CD4-positive, alpha-beta T cell treated with Interleukin-10 for 1 hour (primary cell): ENCODE measurements at places on chromosomes 4 and X.

GRCh38 chr4:7787681-7788141 is 151.9 kb downstream of the AFAP1 start:
- DNase-seq, result no peak

DNA sequence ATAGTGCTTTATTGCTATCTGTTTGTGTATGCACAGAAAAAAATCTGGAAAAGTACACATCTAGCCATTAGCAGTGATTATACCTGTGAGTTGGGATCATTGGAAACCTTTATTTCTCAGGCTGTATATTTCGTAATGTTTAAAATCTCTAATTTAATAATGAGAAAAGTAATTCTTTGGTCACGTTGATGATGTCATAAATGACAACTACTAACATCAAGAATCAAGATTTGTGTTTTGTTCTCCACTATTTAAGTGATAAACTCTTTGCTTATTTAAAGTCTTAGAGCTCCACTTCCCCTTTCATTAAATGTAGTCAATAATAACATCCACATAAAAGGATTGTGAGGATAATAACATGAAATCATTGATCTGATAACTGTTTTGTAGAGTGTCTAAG is 126.2 kb downstream of the TMA16 start:
- DNase-seq, result no peak

DNA sequence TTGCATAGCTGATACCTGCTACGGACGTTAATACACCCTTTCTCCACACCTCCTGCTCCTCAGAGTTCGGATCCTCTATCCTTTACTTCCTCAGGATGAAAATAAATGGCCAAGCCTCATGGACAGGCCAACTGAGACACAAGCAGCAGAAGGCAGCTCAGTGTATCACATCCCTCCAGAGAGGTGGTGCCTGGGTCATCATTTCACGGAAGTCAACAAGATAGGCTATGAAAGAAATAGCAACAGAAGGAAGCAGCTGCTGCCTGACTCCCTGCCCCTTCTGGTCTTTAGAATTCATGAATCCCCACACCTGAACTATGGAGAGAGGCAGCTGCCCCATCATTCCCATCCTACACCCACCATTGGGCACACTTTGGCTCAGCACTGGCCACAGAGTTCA is 267.1 kb upstream of the ETNPPL start:
- DNase-seq, result no peak

- DNase-seq, result peak; percentile 58
Measured at GRCh38 chr4:47933840-47934239, 19.5 kb upstream of the NFXL1 start.

GRCh38 chr4:107993969-107994368 is 4.3 kb downstream of the HADH start:
- DNase-seq, result no peak

GRCh38 chr4:13559413-13559812 is 15.1 kb upstream of the NKX3-2 start:
- DNase-seq, result no peak

DNA sequence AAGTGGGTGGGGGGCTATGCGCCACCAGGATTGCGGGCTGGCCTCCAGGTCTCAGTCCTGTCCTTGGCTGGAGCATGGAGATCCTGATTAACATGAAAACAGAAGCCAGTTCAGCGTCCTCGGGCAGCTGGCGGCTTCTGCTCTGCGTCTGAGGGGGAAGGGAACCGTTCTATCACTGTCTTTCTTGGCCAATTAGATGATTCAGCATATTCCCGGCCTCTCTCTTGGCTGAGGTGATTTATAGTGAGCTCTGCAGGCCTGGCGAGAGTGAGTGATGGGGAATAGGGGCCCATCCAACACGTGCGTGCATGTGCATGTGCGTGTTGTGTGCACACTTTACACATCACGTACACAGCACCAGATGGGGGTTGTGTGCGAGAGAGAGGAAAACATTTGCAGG is 145.8 kb upstream of the ATP6AP2 start:
- no peak for DNase-seq

GRCh38 chrX:12441381-12442128 is 303.3 kb downstream of the FRMPD4 start:
- DNase-seq, result no peak

- DNase-seq, result no peak
Measured at GRCh38 chr4:86857341-86858052, 8.3 kb upstream of the SLC10A6 start.

DNA sequence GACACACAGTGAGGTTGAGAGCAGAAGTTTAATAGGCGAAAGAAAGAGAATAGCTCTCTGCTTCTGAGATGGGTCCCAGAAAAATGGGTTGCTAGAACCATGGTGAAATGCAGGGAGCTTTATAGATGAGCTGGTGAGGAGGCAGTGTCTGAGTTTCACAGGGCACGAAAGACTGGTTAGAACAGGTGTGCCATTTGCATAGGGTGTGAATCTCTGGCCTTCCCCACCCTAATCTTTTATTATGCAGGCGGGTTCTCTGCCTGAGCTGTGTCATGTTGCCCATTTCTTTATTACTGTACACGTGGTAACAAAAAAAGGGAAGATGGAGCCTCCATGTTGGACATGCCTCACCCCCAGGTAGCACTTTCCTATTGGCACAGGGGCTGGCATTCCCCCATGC is 39.1 kb downstream of the FUNDC1 start:
- DNase-seq, result no peak

GRCh38 chrX:2398064-2398656 is 102.6 kb downstream of the DHRSX start:
- no peak for DNase-seq

DNA sequence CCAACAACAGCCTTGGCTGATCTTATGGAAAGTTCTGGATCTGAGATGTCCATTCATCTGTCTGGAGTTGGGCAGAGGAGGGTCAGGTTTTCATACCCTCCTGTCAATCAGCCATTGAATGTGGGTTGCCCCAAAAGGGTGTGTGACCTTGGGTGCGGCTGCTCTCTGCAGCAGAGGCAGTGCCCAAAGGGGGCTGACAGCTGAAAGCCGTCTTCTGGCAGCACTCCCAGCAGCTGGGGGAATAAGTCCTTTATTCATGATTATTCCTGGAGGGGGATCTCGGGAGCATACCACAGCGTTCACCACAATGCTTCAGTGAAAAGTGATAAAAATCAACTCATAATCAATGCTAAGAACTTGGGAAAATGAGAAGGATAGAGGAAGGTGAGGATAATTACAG is 54.7 kb downstream of the OTC start:
- no peak for DNase-seq

DNA sequence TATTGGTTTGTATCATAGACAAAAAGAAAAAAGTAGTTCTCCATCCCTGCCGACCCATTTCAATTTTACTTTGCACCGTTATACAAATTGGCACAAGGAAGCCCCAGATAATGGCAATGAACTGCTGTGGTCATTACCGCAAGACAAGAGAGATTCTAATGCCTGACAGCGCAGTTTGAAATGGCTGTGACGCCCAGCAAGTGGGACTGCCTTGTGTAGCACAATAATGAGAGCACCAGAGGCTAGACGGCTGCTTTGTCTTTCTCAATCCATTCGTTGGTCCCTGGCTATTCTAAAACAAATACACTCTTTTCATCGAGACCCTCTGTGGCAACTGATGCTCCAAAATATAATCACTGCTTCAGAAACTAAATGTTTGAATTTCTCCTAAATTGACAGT is 192.4 kb upstream of the NEIL3 start:
- no peak for DNase-seq

- DNase-seq, result no peak
Measured at GRCh38 chr4:71814433-71814832, 30.6 kb upstream of the GC start.

DNA sequence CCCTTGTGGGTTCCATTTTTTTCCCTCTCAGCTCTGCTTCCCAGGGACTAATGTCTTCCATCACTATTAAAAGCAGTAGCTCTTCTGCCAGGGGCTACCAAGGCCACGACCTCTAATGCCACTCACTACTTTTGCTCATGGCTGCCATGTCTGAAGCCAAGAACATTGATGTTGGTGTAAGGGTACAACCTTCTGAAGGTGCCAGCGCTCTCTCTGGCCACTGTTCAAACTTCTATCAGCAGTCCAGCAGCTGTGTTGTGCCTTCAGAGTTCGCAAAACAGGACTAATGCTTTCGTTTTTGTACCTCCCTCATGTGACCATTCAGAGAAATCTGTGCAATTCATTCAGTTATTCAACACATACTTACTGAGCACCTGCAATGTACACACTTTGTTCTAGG is 121.5 kb upstream of the ENPEP start:
- DNase-seq, result no peak

- DNase-seq, result no peak
Measured at GRCh38 chr4:54548831-54549460, 108.8 kb upstream of the KIT start.

GRCh38 chrX:107729558-107730297 is 45.9 kb downstream of the TSC22D3 start:
- DNase-seq, result no peak

- peak; percentile 64 for DNase-seq
Measured at GRCh38 chr4:15729910-15730533, 27.2 kb downstream of the BST1 start.

DNA sequence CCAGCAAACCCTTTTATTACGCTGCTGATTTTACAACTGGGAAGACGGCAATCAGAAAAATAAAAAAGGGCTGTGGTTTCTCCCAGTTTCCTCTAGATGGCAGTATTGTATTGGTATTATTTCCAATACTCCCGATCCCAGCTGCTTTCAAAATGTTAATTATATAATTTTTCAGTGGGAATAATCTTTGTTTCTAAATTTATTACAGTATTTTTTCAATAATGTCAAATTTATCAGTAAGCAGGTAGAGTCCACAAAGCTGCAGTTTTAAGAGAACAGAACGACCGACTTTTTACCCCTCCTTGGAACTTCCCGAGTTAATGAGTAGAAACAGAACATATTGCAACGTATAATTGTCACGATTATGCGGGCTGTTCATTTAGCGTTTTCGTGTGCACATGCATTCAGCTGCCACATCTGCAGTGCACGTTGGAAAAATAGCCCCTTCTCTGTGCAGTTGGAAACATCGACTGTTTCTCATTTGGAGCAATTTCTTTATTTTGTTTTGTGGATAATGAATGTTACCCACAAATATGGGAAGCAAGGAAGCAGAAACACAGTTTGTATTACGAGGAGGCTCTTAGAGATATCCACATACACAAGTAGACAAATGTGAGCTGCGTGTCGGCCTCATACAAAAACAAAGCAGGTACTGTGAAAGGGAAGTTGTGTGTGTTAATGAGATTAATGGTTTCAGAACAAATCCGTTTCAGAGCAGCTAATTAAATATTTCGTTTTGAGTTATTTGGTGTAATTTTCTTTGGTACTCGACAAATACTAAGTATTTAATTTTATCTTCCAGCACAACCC is 188.0 kb downstream of the STIM2 start:
- DNase-seq, result peak; percentile 33

DNA sequence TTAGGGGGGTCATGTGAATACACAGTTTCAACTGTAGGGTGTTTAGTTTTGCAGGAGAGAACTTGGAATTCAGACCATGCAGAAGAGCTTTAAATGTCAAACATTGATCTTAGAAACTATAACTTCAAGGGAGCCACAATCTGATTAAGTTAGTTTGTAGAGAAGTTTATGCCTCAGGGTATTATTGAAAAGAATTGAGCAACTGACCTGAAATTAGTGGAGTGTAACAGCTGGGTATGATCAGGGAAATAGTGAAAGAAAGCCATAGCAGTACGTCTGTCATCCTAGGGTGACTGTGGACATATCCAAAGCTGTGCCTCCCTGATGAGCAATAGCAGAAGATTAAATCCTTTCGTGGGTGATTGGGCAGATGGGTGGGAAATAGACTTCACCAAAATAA is 63.8 kb downstream of the FAM47B start:
- DNase-seq, result no peak

DNA sequence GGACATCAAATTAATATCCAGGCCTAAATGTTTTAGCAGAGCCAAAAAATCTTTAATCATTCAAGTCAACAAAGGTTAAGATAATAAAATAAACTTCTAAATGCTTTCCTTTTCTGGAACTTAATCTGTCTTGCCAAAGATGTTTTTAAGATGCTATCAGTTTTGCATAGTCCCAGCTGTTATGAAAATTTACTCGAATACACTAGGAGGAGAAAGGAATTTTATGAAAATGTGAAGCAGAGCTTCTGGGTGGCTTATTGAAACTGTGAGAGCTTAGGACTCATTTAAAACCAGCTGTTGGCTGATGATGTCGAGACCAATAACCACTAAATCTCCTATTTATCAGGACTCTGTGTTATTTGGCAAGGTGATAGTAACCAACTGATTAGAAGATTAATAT is 202.2 kb upstream of the ETNPPL start:
- DNase-seq, result no peak

DNA sequence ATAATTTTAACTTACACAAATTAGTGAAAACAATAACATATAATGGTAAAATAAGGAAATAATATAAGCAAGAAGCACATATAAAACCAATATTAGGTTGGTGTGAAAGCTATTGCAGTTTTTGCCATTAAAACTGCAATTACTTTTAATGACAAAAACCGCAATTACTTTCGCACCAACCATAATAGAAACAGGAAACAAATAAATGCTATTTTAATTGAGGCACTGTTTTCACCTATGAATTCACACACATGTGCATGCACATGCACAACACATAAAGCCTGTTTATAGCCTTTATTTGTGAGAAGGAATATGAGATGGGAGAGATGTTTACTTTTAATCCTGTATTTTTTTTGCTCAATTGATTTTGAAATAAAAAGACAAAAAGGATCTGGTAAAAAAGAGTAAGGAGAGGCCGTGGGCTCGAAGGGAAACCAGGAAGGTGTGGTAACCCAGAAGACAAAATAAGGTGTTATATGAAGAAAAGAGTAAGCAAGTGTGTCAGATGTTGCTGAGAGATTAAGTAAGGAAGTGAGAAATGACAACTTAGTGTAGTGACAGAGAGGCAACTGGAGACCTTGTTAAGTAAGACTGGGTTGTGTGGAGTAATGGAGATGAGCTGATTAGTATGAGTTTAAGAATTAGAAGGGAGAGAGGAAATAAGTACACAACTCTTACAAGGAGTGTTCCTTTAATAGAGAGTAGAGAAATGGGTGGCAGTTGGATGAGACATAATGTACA is 69.0 kb downstream of the KLHL13 start:
- DNase-seq, result no peak

DNA sequence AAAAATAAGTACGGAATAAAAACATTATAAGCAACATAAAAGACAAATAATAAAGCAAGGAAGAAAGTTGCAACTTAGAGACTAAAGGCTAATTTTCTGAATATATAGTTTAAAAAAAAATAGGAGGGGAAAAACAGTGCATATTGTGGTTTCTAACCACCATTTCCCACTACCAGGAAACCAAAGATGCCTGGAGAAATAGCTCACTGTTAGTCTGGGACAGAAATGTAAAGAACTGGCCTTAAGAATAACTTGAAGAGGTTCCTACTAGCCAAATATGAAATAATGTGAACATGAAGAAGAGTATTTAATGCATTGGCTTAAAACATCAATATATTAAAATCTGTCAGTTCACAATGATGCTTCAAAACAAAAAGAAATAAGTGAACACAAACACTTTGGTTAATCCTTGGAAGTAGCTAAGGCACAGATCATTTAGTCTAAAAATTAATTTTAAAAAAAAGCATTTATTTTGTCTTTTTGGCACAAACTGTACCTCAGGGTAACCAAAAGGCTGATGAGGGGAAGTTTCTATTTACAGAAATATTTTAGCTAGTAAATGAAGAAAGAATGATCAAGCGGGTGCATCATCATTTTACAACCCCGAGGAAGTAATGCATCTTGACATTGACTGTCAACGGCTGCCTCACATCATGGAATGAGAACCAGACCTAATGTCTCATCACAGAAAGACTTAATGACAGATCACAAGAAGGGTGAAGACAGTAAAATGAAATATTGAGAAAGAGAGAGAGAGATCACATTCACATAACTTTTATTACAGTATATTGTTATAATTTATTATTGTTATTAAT is 297.2 kb upstream of the LDB2 start:
- DNase-seq, result no peak
